ENCODE measurements at places on chromosomes 7 and 10.

GRCh38 chr10:13227031-13227430, 7.1 kb downstream of the UCMA start:
- no peak for DNase-seq

DNA sequence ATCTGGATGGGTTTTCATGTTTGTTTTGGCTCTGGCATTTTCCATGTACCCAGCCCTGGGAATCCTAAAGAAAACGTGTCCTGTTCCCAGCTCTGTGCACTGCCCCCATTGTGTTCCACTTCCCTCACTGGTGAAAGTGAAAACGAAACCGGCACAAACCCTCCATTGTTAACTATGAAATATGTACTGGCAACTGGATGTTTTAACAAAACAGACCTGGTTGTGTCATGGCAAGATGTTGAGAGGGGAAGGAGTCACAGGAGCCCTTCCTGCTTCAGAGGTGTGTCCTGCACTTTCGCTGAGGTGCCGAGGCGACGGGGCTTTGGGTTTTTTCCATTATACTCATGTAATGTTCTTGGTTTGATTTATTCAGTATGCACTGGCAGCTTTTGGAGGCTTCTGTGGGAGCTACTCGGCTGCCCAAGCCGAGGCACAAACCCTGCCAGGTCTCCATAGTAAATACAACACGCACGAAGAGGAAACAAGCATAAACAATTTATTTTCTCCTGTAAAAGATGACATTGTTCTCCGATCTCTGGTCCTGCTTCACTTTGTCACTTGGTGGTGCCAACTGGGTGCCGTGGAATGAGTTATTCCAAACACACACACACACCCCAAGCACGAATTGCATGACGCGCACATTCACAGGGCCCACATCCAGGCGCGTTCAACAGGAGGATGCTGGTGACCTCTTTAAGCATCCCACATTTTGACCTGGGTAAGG, 118.2 kb downstream of the CDK6 start:
- DNase-seq: peak; percentile 100

GRCh38 chr7:73766556-73767229, 3.4 kb downstream of the CLDN3 start:
- DNase-seq: no peak

GRCh38 chr7:934469-935163, 19.9 kb downstream of the ADAP1 start:
- no peak for DNase-seq

- DNase-seq: peak; percentile 67
Observed at GRCh38 chr10:69101451-69102095, 13.7 kb downstream of the SRGN start.

- no peak for DNase-seq
Observed at GRCh38 chr10:71646037-71646436, 73.5 kb downstream of the C10orf105 start.

DNA sequence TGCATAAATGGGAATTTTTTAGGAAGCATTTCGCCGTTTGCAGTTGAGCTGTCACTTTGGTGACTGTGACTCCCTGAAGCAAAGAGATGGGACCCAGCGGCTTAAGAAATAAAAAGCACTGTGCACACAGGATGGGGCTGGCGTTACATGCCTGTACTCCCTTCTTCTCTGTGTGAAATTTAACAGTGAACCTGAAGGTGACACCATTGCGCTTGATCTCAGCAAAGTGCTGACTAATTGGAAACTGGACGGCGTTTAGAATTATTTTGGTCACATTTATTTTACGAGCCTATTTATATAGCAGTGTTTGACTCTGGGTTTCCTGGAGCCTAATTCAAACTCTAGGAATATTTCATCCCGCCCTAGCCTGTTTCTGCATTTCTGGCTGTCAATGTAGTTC, 146.2 kb downstream of the PAXIP1 start:
- DNase-seq: no peak

- no peak for DNase-seq
Observed at GRCh38 chr10:72785409-72785808, 93.5 kb downstream of the MCU start.

DNA sequence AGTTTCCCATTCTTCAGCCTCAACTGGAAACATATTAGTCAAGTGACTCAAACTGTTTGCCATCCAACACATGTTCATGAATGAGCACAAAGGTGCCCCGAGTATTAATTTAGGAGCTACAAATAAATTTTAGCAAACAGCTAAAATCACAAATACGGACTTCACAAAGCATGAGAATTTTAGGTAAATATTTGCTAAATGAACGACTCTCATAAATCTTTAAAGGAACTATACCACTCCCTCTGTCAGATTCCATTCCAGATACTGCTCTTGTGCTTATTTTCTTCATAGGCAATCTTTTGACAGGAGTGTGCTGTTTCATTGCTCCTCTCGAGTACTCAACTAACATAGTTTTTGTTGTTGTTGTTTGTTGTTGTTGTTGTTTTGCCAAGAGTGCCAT, 330.9 kb downstream of the PARD3 start:
- DNase-seq: no peak

DNA sequence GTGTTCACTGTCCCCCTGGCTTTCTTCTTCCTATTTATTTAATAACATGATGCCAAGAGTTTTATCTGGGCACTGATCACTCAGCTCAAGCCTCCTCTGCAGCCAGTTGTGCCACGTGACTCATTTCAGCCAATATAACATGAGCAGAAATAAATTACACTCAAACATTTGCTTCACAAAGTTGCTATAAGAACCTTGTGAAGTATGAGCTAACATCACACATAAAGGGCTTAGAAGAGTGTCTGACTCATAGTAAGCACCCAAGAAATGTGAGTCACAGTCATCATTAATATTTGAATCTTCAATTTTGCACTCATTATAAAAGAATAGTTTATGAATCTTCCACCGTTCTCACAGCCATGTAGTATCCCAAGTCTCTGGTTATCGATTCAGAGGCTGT, 414.6 kb upstream of the NPVF start:
- DNase-seq: no peak

- DNase-seq: no peak
Observed at GRCh38 chr10:127579640-127580039, 30.5 kb downstream of the NPS start.

- DNase-seq: no peak
Observed at GRCh38 chr7:4307316-4308204, 374.5 kb upstream of the FOXK1 start.

GRCh38 chr10:75070476-75070875, 41.0 kb upstream of the SAMD8 start:
- DNase-seq: peak; percentile 7

DNA sequence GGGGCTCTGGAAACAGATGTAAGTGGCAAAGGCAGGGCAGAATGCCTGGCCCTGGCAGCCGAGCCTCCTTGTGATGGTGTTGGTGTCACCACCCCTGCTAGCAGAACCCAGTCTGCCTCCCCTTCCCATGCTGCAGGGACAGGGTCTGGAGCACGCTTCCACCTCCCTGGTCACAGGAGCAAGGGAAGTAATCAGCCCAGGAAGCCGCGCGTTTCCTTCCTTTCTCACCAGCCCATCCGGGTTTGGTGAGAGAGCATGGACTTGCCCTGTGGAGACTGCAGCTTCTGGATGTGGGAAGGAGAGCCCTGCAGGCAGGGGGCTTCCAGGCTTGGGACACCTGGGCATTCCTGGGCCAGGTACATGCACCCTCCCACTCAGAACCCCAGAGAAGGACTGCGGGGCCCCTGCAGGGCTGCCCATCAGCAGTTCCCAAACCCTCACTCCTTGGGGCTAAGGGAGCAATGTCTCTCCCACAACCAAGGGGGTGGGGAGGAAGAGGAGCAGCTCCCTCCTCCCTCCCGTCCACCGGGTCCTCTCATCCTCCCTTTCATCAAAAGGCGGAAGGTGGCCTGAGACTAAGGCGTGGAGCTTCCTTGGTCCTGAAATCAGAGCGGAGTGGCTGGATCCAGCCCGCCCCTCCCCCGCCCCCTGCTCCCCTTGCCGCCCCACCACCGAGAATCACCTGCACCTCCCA, 1.8 kb downstream of the MMRN2 start:
- peak; percentile 45 for DNase-seq

DNA sequence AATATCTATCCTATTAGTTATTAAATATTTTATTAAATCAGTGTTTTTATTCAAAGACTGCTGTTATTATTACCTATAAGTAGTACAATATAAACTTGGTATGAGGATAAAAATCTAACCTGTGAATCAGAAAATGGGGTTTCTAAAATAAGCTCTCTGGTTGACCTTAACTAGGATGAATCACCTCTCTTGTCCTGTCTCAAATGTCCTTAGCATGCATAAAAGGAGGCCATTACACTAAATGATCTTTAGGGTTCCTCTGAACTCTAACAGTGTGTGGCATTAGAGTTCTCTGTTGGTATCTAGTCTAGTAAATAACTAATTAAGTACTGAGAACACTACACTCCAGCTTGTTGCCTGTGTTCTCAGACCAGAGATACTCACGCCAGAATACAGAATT, 143.1 kb upstream of the LRRTM3 start:
- DNase-seq: no peak

DNA sequence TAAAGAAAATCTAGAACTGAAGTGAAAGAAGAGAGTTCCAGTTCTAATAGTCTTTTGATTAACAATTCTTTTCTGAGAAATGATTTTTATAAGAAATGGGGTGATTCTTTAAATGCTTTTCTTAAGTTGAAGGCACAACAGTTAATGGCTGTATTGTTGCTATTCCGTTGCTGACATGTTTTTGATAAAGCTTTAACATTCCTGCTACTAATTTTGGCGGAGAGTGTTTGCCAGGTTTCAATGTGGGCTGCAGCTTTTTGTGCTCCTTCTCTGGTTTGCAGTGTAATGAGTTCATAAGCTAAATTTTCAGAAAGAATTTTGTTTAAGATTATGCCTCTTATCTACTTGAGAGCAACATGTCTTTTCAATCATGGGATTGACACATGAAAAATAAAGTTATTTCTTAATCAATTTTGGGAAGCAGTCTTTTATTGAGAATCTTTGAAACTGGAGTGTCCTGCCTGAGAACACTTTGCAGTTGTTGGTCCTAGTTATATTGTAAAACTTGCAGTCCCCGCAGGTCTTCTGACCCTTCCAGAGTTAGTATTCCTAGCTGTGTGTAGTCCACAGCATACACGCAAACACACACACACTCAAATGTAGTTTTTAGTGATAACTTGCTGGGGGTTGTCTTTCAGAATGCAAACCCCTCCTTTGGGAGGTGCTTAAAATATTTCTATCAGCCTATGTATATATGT, 56.7 kb downstream of the COL17A1 start:
- DNase-seq: no peak

GRCh38 chr7:46844486-46844885, 737.4 kb downstream of the TNS3 start:
- no peak for DNase-seq

GRCh38 chr7:123643495-123644441, 11.9 kb upstream of the LMOD2 start:
- peak; percentile 93 for DNase-seq

- no peak for DNase-seq
Observed at GRCh38 chr7:72317341-72317740, 94.8 kb downstream of the CALN1 start.

- DNase-seq: no peak
Observed at GRCh38 chr7:70660154-70660818, 471.7 kb upstream of the GALNT17 start.

DNA sequence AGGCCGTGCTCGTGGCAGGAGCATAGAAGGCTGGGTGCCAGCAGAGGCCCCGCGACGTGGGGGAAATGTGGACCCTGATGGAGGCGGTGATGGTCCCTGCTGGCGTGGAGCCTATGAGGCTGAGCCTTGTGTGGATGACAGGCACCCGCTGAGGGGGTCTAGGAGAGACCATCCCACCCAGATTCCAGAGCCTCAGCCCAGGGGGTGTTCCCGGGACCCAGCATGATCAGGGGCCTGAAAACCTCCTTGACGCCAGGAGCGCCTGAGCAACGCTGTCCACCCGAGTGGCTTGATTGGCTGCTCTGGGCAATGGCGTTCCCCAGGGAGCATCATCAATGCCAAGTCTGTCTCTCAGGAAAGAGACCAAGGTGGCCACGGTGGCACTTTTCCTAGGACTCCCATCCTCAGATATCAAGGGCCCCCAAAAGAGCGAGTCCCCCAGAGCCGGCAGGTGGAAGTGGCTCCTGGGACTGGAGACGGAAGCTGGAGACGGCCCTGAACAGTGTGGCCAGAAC, 61.1 kb downstream of the PWWP2B start:
- no peak for DNase-seq

DNA sequence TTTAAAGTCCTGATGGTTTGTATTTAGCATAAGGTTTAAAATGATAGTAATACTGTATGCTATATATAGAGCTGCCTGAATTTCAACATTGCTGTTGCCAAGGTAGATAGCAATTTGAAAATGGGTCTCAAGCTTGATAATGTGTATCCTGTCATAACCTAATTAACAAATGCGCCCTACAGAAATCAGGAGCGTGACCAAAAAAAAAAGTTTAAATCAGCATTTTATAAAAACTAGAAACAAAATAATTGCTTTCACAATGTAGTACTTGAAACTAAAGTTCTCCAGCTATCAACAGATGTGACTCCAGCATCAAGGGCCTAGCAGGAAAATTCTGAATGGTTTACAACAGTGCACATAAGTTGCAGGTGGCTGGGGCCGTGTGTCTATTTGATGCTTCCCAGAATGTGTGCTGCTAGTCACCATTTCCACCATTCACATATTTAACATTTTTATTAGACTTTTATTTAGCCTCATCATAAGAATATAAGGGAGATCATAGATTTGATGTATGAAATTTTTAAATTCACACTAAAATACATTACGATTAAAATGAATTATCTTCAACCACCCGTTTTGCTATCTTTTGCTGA, 14.1 kb downstream of the FXYD4 start:
- DNase-seq: no peak

GRCh38 chr7:25288556-25289307, 60.4 kb upstream of the NPVF start:
- DNase-seq: no peak

- peak; percentile 15 for DNase-seq
Observed at GRCh38 chr7:157337316-157338149, 729 bp downstream of the DNAJB6 start.

DNA sequence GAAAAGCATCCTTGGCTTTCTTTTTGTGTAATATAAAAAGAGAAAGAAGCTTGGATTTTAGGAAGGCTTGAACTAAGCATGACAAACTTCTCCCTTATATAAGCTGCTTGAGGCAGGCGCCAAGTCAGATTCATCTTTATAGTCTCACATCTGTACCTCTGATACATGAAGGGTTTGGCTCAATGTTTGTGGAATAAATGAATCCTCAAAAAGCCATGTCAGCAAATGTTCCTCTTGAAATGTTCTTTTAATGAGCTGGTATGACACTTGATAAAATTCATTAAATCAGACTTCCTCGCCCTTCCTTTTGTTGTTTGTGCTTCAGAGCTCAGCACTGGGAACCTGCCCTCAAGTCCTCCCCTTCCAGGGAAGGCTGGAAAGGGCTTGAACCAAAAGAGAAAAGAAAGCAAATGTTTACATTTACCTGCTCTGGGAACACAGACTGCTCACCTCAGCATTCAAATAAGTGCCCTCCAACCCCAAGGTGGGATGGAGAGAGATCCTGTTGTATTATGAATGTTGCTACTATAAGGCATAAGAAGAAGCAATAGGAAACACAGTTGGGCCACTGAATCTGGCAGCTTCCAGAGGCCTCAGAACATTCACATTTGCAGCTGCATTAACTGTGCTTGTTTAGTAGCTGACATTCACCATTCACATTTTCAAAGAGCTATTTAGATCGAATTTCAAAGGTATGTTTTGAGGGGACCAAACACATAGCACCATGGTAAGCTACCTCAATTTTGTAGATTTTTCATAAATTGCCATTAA, 212.6 kb downstream of the CACNA2D1 start:
- no peak for DNase-seq

All from dermis microvascular lymphatic vessel endothelial cell (primary cell).